ENCODE measurements at places on chromosomes 2 and 18.

DNA sequence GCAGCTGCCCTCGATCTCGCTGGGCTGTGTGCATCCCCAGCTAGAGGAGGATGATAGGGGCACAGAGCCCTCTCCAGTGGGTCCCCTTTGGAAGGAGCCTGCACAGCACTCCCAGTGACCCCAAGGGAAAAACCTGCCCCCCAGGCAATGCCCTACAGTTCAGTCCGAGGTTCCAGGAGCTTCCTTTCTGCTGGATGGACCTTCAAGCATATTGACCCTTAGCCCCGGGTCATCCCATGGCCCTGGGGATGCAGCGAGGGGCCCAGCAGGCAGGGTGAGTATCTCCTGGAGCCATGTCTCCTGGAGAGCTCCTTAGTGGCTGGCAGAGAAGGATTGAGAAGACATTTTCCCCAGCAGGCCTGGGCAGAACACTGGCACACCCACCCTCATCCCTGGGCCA lies 45.4 kb upstream of the CTDP1 start:
- DNase-seq: no peak

DNA sequence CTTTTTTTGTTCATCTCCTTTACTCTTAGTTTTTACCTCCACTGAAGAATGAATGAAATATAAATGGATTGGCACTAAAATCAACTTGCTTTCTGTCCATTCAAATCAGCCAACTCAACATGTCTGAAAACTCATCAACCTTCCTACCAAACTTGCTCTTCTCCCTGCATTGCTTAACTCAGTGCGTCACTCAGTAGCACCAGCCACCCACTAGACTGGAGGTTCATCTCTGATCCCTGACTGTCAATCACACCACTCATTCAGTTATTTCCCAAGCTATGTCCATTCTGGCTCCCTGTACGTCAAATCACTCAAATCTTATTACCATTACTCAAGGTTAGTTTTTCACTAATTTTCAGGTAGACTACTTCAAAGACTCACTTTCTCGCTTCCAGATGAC lies 75.2 kb upstream of the RBMS1 start:
- no peak for DNase-seq

DNA sequence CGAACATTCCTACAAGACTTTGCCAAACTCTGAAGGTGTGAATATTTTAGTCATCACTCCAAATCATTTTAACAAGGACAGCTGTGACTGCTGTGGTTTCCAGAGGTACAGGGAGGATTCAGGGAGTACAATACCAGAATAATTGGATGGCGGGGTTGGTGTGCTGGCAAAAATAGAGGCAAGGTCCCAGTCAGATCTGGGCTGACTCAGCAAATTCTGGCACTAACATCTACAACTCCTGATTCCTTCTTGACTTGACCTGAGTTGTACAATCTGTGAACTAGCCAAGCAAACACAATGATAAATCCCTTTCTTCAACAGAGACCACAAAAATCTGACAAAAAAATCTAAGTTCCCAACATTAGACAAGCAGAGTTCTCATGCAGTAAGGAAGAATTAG lies 40.4 kb downstream of the RMP24 start:
- DNase-seq: no peak

GRCh38 chr18:55234366-55235093 lies 275.3 kb upstream of the CCDC68 start:
- DNase-seq: peak; percentile 1

GRCh38 chr2:132774189-132774588 lies 104.2 kb upstream of the LYPD1 start:
- DNase-seq: no peak

DNA sequence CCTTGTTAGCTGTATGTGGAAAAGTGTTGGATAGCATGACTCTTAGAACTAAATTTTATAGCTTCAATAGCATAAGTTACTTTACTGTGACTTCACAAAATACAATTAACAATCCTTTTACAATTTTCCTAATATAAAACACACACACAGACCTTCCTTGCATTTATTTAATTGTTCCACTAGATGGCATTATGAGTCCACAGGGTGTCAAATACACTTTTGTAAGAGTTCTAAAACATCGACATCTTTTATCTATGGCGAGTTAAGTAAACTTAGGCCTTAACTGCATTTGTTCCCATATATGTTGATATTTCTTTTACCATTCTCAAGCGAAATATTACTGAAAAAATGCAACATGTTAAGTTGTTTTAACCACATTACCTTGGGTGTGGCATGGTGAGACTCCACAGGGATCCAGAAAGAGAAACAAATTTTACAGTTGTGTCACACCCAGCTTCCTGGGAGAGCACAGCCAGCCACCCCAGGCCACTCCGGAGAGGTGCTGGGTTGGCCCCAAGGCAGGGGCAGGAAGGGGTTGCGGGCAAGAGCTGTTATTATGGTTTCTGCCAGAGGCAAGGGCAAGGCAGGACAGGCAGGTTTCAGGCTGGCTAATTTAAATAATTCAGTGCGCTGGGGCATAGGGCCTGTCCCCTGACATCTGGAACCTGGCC lies 312.4 kb upstream of the MC4R start:
- no peak for DNase-seq

DNA sequence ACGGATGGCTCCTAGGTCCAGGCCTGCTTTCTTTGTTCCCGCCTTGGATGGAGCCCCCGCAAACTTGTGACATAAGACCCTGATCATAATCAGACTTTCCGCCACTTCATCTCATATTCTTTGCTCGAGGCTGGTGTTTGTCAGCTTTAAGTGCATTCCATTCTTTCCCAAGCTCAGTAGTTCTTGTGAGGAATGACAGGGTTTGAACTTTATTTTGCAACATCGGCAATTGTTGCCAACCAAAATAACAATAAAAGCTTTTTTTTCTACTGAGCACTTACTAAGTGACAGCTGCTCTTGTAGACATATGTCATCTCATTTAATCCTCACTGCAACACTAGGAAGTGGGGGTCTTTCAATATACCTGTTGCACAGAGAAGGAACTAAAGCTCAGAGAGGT lies 178.8 kb upstream of the ST6GAL2 start:
- DNase-seq: no peak

Data from stimulated activated CD4-positive, alpha-beta T cell treated with anti-CD3 and anti-CD28 coated beads, TNF-alpha, amount 100 ng/mL, for 4 hours (primary cell).